ENCODE measurements at places on chromosomes 5 and 9.
A peak's percentile ranks its signal among the peaks of the same experiment; 100 is the strongest.

- no peak for DNase-seq
These were observed 637.8 kb upstream of the WWC1 start for GRCh38 chr5:167653645-167654106.

- no peak for DNase-seq
These were observed 39.7 kb downstream of the EGFLAM start for GRCh38 chr5:38297830-38298608.

DNA sequence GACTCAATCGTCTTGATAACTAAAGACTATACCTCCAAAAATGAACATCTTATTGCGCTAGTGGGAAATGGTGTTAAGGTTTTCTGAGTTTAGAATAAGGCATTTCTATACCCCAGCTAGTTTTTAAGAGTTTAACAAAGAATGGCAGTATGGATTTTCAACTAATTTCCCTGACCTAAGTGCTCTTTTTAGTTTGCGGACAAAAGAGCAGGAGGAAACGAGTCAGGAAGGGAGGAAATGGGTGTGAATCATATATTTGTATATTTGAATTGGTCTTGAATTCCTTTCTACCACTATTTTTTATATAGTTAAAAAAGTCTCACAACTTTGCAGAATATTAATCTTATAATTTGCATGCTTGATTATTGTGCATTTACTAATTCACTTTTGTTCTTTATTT, 516.3 kb upstream of the ZNF608 start:
- no peak for DNase-seq

DNA sequence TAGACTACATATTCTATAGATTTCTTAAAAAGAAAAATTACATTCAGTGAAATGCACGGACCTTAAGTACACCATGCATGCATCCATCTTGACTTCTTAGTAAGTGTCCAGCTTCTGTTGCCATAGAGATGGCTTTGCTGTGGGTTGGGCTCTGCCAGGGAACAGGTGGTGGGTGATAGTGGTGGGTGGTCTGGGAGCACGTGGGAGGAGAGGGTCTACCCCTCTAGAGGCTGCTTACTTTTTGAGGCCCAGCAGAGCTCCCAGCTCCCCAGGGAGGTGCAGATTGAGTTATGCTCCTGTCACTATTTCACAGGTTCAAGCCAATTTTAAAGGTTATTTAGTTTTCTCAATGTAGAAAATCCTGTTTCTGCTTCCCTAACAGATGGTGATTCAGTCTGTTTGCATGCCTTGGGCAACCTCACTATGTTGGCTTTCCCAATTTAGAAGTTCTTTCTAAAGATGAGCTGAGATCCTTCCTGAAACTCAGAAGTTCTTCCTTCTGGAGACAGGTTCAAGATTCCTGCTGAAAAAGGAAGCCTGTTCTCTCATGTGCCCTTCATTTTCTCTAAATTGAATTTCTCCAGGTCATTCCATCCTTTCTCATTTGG, 107.4 kb upstream of the LHFPL2 start:
- no peak for DNase-seq

- no peak for DNase-seq
These were observed 168.7 kb downstream of the KDM4C start for GRCh38 chr9:6926436-6926835.

DNA sequence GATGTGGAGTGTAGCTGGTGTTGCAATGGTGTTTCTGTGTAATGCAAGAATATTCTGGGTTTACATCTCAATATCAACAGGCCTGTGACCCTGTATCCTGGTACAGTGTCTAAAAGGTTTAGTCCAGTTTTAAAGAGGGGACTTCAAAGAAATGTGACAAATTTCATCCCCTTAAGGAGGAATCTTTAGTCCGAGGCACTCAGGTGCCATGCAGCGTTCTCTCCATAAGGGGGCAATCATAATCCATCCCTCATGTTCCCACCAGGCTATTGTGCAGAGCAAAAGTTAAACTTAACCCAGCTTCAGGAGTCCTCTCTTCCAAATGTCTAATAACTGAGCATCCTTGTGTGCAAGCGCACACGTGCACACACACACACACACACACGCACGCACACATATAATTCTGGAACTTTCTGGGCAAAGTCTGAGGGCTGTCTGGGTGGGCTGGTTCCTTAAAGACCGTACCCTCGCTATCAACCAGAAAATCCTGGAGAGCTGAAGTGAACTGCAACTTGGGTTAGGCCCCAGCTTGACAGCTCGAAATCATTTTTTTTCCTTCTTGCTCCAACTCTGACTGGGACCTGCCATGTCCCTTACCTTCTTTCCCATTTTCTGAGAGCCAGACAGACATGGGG, 46.0 kb downstream of the CRB2 start:
- peak; percentile 35 for DNase-seq

- no peak for DNase-seq
These were observed 223.5 kb upstream of the MEF2C start for GRCh38 chr5:89106480-89106879.

DNA sequence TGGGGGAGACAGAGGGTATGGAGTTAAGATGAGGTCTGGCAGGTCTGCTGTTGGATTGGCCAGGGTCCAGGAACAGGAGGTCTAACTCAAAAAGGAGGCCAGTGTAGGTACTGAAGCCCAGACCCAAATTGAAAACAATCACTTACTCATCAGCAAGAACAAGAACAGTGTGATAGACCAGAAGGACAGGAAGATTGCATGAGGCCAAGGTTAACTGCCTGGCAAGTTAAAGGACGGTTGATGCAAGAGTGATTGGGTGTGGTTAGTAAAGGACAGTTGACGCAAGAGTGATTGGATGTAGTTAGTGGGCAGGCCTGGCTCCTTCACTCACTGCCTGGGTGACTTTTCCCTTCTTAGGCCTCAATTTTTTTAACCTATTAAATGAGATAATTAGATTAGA, 132.6 kb downstream of the PDZD2 start:
- no peak for DNase-seq

All from HFFc6 (cell line).